ENCODE measurements at places on chromosomes 12 and 14.
A peak's percentile ranks its signal among the peaks of the same experiment; 100 is the strongest.

- H3K4me3 ChIP-seq = no peak overlapping the region
- peaks cover 3% of the 10 kb centered on the region for H3K4me1 ChIP-seq
- no peaks in the 10 kb centered on the region for H3K27me3 ChIP-seq
- no peak overlapping the region for H3K27ac ChIP-seq
- H3K36me3 ChIP-seq = no peaks in the 10 kb centered on the region
Measured at GRCh38 chr14:64790478-64790877, 86.3 kb downstream of the PLEKHG3 start.

GRCh38 chr12:102484017-102484416 lies 3.7 kb upstream of the IGF1 start:
- DNase-seq = no peak
- H3K27ac ChIP-seq = no peak overlapping the region
- peak overlapping the region; percentile 66 for H3K4me3 ChIP-seq
- no peaks in the 10 kb centered on the region for H3K36me3 ChIP-seq
- H3K27me3 ChIP-seq = no peaks in the 10 kb centered on the region

GRCh38 chr12:53752621-53753020 lies 842 bp upstream of the CISTR start:
- peaks cover 43% of the 10 kb centered on the region for H3K4me1 ChIP-seq
- no peak overlapping the region for H3K27ac ChIP-seq
- peaks cover 37% of the 10 kb centered on the region for H3K27me3 ChIP-seq
- no peaks in the 10 kb centered on the region for H3K36me3 ChIP-seq
- no peak for DNase-seq
- H3K4me3 ChIP-seq = no peak overlapping the region

- no peaks in the 10 kb centered on the region for H3K4me1 ChIP-seq
- H3K36me3 ChIP-seq = no peaks in the 10 kb centered on the region
- H3K4me3 ChIP-seq = no peak overlapping the region
- no peak for DNase-seq
- no peak overlapping the region for H3K27ac ChIP-seq
Measured at GRCh38 chr12:4958697-4959375, 49.1 kb downstream of the KCNA1 start.

GRCh38 chr12:58563621-58564020 lies 356.7 kb downstream of the LRIG3 start:
- H3K4me1 ChIP-seq = no peaks in the 10 kb centered on the region
- no peaks in the 10 kb centered on the region for H3K36me3 ChIP-seq
- H3K4me3 ChIP-seq = no peak overlapping the region
- no peak overlapping the region for H3K27ac ChIP-seq
- no peak for DNase-seq

DNA sequence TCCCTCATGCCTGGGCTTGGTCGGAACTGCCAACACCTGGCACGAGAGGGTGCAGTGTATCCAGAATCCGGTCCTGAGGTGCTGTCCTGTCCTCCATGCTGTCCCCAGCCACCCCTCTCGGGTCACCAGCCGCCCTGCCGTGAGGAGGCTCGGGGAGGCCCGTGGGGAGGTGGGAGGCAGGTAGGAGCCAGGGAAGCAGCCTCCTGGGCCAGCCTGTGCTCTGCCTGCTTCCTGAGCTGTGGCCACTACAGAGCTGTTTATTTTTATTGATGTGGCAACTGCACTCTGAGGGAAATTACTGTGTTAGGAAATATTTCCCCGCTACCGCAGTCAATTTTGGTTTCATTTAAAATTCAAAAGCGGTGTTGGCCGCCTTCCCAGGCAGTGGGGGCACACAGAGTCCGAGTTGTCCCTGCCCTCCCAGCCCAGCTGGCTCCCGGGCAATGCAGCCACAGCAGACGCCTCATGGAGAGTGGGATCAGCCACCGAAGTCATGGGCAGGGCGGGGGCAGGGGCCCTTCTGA lies 18.3 kb downstream of the NOC4L start:
- peaks cover 8% of the 10 kb centered on the region for H3K36me3 ChIP-seq
- H3K4me1 ChIP-seq = no peaks in the 10 kb centered on the region
- no peak overlapping the region for H3K27ac ChIP-seq
- peak overlapping the region; percentile 4 for H3K4me3 ChIP-seq
- DNase-seq = no peak

GRCh38 chr12:87107270-87107669 lies 851.1 kb upstream of the MGAT4C start:
- H3K27ac ChIP-seq = no peak overlapping the region
- H3K36me3 ChIP-seq = no peaks in the 10 kb centered on the region
- DNase-seq = no peak
- no peak overlapping the region for H3K4me3 ChIP-seq
- no peaks in the 10 kb centered on the region for H3K4me1 ChIP-seq
- no peaks in the 10 kb centered on the region for H3K27me3 ChIP-seq

- H3K27me3 ChIP-seq = no peaks in the 10 kb centered on the region
- no peak for DNase-seq
- no peaks in the 10 kb centered on the region for H3K36me3 ChIP-seq
- H3K27ac ChIP-seq = no peak overlapping the region
- H3K4me1 ChIP-seq = no peaks in the 10 kb centered on the region
- H3K4me3 ChIP-seq = no peak overlapping the region
Measured at GRCh38 chr12:40730281-40730680, 38.0 kb downstream of the CNTN1 start.

DNA sequence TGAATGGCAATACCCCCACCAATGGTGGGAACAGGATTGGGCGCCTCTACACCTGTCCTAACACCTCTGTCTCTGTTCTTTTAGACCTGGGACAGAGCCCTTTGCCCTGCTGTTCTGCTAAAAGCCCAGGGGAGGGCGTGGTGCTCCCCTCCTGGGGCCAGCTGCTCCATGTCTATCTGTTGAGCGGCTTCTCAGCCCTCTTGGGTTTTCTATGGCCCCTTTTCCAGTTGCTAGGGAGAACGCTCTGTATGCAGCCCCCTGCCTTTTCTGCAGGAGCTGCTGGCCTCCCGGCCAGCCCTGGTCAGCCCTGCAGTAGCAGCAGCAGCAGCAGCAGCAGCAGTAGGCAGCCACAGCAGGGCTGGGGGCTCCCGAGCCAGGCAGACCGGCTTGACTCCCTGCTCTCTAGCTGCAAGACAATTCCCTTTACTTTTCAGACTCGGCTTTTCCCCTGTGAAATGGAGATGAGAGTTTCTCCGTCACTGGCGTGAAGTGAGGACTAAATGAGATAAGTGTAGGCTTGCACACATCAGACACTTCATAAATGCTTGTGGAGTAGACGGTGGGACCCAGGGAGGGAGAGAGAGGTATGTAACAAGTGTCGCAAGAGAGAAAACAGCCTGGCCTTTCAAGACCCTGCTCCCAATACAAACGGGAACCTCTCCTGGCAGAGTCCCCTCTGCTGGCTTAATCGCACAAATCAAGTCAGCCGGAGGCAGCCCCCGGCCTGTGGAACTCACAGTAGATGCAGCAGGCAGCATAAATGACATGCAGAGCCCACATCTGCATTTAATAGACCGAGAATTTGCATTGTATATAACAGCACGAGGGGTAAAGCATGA lies 1.0 kb downstream of the RTL1 start:
- no peak overlapping the region for H3K27ac ChIP-seq
- H3K4me3 ChIP-seq = no peak overlapping the region
- peak; percentile 5 for DNase-seq
- peaks cover 11% of the 10 kb centered on the region for H3K27me3 ChIP-seq
- no peaks in the 10 kb centered on the region for H3K36me3 ChIP-seq

GRCh38 chr14:102375119-102375518 lies 12.4 kb downstream of the TECPR2 start:
- H3K4me3 ChIP-seq = no peak overlapping the region
- no peaks in the 10 kb centered on the region for H3K4me1 ChIP-seq
- peaks cover 16% of the 10 kb centered on the region for H3K36me3 ChIP-seq
- H3K27ac ChIP-seq = no peak overlapping the region

DNA sequence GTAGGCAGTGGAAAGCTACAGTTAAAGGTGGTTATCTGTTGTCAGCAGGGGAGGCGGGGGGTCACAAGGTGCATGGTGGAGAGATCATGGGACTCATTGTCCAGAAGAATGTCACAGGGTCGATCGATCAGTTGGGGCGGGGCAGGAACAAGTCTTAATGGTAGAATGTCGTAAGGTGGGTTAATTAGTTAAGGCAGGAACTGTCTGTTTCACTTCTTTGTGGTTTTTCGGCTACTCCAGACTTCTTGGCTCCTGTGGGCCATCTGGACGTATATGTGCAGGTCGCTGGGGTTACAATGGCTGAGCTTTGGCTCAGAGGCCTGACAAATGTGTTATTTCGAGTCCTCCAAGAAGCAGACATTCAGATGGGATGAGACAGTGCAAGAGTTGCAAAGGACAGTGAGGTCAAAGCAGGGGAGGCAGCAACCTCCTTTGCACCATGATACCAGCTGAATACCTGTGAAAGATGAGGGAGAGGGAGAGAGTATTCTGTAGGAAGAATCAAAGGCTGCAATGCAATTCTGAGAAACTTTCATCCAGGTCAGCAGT lies 246.9 kb upstream of the TMEM132C start:
- H3K36me3 ChIP-seq = no peaks in the 10 kb centered on the region
- H3K27ac ChIP-seq = no peak overlapping the region
- no peak overlapping the region for H3K4me3 ChIP-seq

- no peak overlapping the region for H3K4me3 ChIP-seq
- H3K27me3 ChIP-seq = no peaks in the 10 kb centered on the region
- no peaks in the 10 kb centered on the region for H3K36me3 ChIP-seq
- no peak overlapping the region for H3K27ac ChIP-seq
Measured at GRCh38 chr12:102430661-102431060, 49.7 kb downstream of the IGF1 start.

DNA sequence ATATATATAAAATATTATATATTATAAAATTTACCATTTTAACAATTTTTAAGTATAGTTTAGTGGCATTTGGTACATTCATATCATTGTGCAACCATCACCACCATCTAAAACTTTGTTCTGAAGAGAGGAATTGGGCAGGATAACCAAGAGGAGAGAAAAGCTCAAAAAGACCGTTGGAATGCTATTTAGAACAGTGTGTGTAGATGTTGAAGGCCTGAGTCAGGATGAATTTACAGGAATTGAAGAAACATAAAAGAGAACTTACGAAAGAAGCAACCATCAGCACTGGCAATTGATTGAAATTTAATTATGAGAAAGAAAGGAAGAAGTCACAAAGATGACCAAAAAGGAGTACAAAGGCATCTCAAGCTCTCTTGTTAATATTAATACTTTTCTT lies 196.9 kb upstream of the PWP1 start:
- H3K36me3 ChIP-seq = no peaks in the 10 kb centered on the region
- no peak overlapping the region for H3K4me3 ChIP-seq
- DNase-seq = no peak
- H3K27ac ChIP-seq = no peak overlapping the region
- peaks cover 18% of the 10 kb centered on the region for H3K4me1 ChIP-seq

DNA sequence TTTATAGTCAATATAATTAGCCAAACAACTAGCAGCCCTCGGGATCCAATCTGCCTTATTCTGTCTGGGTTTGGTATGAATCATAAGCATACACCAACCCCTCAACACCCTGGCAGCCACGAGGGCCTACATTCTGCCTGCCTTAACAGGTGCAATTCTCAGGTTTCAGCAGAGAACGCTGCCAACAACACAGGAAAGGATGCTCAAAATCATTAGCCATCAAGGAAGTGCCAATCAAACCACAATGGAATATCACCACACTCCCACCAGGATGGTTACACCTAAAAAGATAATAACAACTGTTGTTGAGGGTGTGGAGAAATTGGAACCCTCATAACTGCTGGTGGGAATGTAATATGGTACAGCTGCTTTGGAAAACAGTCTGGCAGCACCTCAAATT lies 122.8 kb downstream of the TTC7B start:
- no peak overlapping the region for H3K27ac ChIP-seq
- peaks cover 6% of the 10 kb centered on the region for H3K4me1 ChIP-seq
- H3K4me3 ChIP-seq = no peak overlapping the region
- H3K36me3 ChIP-seq = peaks cover 4% of the 10 kb centered on the region

DNA sequence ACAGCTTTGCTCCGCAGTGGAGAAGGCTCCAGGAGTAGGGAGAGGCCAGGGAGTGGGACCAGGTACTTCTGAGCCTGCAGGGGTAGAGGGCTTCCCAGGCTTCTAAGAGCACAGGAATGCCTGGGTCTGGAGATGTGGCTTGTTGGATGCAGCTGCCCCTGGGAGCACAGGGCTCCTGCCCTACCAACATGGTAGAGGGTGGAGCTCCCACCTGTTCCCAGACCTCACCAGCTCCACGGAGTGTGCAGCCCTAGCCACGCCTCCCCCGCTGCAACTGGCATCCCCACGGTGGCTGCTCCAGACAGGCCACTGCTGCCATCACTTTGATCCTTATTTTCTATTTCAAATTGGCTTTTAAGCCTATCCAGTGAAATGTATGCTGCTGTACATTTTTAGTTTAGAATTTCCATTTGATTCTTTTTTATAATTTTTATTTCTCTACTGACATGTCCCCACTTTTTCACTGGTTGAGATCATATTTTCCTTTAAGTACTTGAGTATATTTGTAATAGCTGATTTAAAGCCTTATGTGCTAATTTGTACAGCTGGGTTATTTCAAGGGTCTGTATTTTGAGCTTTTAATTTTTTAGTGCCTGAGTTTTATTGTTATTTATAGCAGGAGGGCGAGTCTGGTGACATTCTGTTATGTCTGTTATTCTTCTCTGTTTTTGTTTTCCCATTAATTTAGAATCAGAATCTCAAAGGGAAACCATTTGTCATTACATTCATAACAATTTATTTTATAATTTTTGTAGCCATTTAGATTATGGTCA lies 78.0 kb downstream of the DERA start:
- DNase-seq = no peak
- no peak overlapping the region for H3K27ac ChIP-seq
- H3K36me3 ChIP-seq = peaks cover 15% of the 10 kb centered on the region
- H3K27me3 ChIP-seq = no peaks in the 10 kb centered on the region
- no peak overlapping the region for H3K4me3 ChIP-seq

DNA sequence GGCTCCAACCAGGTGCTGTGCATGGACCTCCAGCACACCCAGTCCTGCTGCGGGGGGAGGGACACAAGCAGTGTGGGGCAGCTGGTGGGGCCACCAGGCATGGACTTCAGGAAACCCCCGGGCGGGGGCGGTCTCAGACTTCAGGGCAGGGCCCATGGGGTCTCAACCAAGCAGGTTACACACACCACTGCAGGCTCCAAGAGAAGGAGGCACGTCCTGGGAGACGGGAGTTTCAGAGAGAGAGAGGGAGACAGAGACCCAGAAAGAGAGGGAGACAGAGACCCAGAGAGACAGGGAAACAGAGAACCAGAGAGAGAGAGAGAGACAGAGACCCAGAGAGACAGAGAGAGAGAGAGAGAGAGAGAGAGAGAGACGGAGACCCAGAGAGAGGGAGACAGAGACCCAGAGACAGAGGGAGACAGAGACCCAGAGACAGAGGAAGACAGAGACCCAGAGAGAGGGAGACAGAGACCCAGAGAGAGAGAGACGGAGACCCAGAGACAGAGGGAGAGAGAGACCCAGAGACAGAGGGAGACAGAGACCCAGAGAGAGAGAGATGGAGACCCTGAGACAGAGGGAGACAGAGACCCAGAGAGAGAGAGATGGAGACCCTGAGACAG lies 128.9 kb downstream of the NCOR2 start:
- peaks cover under 1% of the 10 kb centered on the region for H3K4me1 ChIP-seq
- peaks cover 15% of the 10 kb centered on the region for H3K36me3 ChIP-seq
- H3K4me3 ChIP-seq = no peak overlapping the region
- no peak for DNase-seq

- no peaks in the 10 kb centered on the region for H3K4me1 ChIP-seq
- no peaks in the 10 kb centered on the region for H3K36me3 ChIP-seq
- no peak overlapping the region for H3K27ac ChIP-seq
Measured at GRCh38 chr12:31651893-31652521, 7.5 kb upstream of the ETFBKMT start.

GRCh38 chr12:64522316-64522715 lies 70.4 kb downstream of the TBK1 start:
- no peak for DNase-seq
- no peak overlapping the region for H3K27ac ChIP-seq
- H3K4me1 ChIP-seq = no peaks in the 10 kb centered on the region
- H3K27me3 ChIP-seq = no peaks in the 10 kb centered on the region
- no peaks in the 10 kb centered on the region for H3K36me3 ChIP-seq

All from common myeloid progenitor, CD34-positive (primary cell).